ENCODE measurements at places on chromosomes 1 and 21.

DNA sequence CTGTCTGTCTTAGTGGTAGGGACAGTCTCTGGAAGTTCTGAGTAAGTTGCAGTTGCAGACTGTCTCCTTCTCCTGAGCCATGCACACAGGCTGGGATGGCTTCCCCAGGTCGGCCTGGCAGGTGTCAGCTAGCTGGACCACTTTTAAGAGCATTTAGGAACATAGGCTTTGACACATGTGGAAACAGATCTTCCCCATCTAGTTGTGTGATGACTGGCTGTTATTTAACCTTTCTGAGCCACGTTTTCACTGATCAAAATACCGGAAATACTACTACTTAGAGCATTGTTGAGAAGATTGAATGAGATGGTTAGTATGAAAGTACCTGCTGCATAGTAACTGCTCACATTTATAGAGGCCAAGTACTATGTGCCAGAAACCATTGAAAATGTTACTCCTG, 6.2 kb upstream of the MAPKAPK2 start:
- DNase-seq: no peak

- no peak for DNase-seq
Measured at GRCh38 chr21:26918323-26919079, 48.4 kb downstream of the ADAMTS5 start.

DNA sequence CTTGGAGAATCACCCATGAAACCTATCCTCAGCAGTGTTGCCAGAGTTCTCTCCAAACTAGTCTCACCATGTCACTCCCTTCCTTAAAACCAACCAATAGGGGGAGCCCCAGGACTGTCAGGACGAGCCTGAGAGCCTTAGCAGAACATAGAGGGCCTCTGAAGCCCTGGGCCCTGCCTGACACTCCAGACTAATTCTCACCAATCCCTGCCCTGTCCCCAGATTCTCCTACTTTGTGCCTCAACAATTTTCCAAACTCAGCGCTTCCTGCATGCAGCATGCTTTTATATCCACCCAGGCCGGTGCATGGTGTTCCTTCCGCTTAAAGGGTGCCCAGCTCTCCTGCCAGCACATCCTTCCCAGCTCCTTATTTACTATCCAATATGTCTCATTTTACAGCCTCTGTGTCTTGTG, 42.7 kb downstream of the HSD3B1 start:
- peak; percentile 36 for DNase-seq

- DNase-seq: peak; percentile 51
Measured at GRCh38 chr1:89606227-89606980, 26.5 kb upstream of the LRRC8C start.

DNA sequence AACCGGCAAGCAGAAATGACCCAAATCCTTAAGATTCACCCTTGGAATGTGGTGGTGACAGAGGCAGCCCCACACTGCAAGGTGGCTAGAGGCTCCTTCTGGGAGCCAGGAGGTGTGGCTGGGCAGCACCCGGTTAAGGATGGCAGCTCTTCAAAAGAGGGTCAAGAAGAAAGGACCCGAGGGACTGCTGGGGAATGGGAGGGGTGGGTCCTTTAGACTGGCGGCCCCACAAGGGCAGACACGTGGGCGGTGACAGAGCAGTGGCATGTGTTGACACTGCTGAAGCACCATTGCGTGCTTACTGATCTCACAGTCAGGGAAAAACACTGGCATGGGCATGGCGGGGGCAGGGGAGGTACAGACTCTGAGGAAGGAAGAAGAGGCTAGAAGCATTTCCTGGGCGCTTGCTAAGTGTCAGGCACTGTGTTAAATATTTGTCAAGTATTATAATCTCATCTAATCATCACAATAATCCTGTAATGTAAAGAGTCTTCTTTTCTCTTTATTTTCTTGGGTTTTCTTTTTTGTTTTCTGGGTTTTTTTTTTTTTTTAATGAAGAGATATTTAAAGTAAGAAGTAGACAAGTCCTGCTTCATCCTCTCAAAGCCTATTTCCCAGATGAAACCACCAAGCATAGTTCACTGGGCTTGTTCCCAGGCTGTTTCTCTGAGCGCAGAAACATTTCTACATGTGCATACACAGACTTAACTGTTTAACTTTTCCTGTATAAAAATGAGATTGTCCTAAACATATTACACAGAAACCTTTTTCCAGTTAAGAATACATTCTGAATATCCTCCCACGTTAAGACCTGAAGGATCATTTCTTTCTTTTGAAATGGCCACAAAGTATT, 165.8 kb upstream of the EDN2 start:
- peak; percentile 30 for DNase-seq

GRCh38 chr1:102472520-102472919, 475.8 kb upstream of the OLFM3 start:
- DNase-seq: no peak

DNA sequence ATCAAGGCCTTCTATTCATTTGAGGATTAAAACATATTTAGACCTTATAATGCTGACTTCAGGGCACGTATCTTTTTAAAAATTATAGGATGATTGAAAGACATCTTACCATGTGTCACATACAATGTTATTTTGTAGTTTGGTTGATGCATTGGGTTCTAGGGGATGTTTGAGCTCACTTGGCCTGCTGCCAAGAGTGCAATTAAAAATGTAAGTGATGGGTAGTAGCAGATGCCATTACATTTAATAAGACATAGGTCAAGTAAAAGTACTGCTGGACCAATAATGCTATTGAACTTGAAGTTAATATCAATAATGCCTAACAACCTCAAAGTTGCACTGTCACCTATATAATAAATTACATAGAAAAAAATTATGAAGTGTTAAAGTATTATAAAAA, 616.5 kb upstream of the RGS18 start:
- no peak for DNase-seq

DNA sequence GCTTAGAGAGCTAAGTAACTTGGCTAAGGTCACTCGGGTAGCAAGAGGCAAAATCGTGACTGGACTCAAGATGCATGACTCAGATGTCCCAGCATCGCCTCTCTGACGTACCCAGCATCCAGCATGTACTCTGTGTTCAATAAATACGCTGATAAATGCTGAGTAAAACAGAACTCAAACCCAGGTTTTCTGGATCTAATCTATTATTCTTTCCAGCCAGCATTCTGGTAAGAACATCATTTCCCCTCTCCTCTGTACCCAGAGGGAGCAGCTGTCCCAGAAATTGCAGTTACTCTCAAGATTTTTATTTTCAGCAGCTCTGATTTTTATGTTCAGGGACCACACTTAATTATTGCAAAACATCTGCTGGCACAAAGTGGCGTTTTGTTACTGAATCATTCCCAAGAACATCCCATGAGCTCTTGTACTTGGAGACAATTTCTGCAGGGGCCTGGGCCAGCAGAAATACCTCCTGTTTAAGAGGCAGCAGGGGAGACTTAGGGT, 249.0 kb downstream of the PRDM2 start:
- no peak for DNase-seq

- DNase-seq: no peak
Measured at GRCh38 chr1:228337031-228337564, 69.5 kb downstream of the TRIM11 start.

- no peak for DNase-seq
Measured at GRCh38 chr21:41726970-41727783, 39.7 kb downstream of the RIPK4 start.

- DNase-seq: no peak
Measured at GRCh38 chr1:66932291-66932690, 7.5 kb downstream of the MIER1 start.

GRCh38 chr1:15820478-15820877, 13.0 kb upstream of the UQCRHL start:
- no peak for DNase-seq

- DNase-seq: no peak
Measured at GRCh38 chr1:224559981-224560728, 56.0 kb upstream of the CNIH3 start.

GRCh38 chr1:201760516-201760915, 68.4 kb upstream of the IPO9 start:
- no peak for DNase-seq

DNA sequence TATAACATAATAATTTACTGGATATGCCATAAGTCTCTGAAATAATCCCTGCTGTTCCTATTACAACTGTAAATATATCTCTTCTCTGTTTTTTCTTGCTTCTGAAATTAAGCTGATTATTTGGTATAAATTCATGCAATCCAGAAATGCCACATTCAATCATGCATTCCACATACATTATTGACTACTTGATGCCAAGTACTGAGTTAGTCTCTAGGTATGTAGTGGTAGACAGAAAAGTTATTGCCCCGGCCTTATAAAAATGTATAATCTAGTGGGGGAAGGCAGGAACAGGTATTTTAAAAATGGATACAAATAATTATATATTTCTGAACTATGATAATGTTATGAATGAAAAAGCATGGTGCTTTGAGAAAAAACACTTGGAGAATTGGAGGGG, 338.6 kb upstream of the SNX7 start:
- no peak for DNase-seq

DNA sequence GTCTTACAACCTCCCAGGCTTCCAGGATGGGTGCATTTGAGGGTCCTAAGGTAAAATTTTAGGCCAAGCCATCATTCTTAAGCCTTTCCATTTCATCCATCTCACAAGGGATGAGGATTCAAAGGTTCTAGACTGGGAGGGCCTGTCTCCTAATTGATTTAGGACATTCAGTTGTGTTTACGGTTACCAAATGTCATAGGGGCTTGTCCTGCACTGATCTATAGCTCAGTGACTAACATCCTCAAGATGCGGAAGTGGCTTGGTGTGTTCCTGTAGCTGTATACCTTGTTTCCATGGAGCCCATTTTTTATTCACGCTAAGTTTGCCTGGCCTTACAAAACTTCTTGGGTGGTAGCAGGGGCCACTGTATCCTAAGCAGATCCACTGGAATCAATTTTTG, 52.8 kb downstream of the DUSP10 start:
- DNase-seq: peak; percentile 49

GRCh38 chr1:36763771-36764170, 270.5 kb downstream of the GRIK3 start:
- DNase-seq: no peak

GRCh38 chr1:183048087-183049085, 25.2 kb downstream of the LAMC1 start:
- DNase-seq: no peak

DNA sequence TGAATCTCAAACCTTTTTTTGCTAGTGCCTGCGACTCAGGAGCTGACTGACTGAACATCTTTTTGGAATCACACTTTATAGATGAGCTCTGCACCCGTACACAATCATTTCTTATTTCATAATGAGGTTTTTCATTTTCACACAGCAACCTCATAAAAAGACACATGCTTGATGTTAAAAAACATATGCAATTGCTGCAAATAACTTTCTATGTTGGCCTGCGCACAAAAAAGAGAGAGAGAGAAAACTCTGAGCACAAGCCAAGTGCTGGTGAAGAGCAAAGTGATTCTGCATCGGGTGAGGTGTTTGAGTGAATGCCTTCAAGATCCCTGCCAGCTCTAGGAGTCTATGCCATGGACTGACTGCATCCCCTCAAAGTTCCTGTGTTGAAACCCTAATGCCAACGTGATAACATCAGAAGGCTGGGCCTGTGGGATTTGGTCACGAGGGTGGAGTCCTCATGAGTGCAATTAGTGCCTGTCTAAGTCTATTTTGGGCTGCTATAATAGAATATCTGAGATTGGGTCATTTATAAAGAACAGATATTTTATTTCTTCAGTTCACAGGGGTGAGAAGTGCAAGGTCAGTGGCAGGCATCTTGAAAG, 36.6 kb downstream of the C1orf87 start:
- DNase-seq: no peak

DNA sequence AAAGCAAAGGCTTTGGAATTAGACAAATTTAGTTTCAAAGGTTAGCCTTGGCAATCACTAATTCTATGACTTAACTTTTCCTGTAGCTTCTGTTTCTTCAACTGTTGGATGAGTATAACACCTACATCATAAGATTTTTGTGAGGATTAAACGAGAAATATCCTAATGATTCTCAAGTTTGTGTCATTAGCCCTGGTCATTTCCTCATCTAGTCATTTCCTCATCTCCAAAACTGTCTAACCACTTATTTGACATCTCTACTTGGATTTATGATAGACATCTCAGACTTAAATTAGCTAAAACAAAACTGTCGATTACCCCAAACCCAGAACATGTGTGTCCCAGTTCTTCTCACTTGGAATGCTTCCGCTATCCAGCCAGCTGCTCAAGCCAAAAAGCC, 80.2 kb upstream of the CHODL start:
- DNase-seq: no peak

- no peak for DNase-seq
Measured at GRCh38 chr21:28138272-28138671, 854.4 kb downstream of the LTN1 start.

DNA sequence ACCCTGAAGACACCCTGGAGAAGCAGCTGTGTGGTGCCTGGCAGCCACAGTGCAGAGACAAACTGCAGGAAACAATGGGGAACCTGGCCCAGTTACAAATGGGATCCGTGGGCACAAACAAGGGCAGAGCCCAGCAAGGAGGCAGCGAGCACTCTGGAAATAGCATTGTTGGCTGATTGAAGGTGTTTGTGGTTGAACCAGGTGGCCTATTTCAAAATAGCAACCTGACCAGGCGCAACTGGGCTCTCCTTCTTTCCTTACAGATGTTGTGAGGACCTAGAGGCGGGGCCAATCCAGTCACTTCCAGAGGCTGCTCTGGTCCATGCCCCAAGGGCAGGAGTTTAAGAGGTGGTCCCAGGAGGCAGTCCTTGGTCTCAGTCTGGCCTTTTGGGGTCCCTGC, 21.7 kb upstream of the ZBTB21 start:
- no peak for DNase-seq

DNA sequence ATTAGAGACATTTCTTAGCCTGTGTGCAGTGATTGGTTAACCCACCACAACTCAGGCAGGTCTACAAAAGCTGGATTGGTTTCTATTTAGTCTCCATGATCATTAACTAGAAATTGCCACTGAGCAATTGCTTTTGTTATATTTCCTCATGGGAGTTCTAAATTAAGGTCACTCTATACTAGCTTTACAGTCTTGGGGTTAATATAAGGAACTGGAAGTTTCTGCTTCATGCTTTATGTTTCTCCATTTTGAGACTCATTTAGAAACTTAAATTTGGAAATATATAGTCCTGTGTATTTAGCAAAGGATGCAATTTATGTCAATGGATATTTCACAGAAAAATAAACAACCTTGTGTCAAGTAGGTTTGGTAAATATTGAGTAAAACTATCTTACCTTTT, 137.5 kb downstream of the HLX start:
- no peak for DNase-seq

DNA sequence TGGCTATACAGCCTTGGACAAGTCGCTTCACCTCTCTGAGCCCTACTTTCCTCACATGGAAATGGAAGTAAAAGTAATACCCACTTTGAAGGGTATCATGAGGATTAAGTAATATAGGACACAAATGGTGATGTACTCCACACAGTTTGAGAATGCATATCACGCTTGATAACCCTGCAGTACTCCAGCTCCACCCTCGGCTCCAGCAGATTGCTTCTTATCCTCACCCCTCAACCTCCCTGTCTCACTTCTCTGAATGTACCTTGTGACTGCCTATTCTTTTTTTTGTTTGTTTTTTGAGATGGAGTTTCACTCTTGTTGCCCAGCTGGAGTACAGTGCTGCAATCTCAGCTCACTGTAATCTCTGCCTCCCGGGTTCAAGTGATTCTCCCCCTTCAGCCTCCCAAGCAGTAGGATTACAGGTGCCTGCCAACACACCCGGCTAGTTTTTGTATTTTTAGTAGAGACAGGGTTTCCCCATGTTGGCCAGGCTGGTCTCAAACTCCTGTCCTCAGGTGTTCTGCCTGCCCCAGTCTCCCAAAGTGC, 55.5 kb downstream of the LDLRAD2 start:
- DNase-seq: no peak

GRCh38 chr1:169698976-169699375, 12.4 kb downstream of the SELL start:
- peak; percentile 55 for DNase-seq

- DNase-seq: peak; percentile 72
Measured at GRCh38 chr1:64877151-64877550, 89.2 kb downstream of the JAK1 start.
